ENCODE measurements at places on chromosomes 4 and X. TPM values are rescaled to one million over a fixed set of nuclear protein-coding genes. Genes with fewer than 3 reads are reported as not detected.

The ARMCX2 gene
- total RNA-seq: 2.1 TPM

The LRCH2 gene
- not detected for total RNA-seq

- DNase-seq: peak; percentile 78
Measured at GRCh38 chrX:12946838-12947544, 27.9 kb upstream of the TMSB4X start.

The TCEAL2 gene
- total RNA-seq: not detected

All from activated CD4-positive, alpha-beta memory T cell treated with anti-CD3 and anti-CD28 coated beads, Interleukin-2, amount 10 ng/mL, durations not matched to agents 7 days and 5 days (primary cell).